H1 (cell line): ENCODE measurements at places on chromosomes 6 and 20. TPM values are rescaled to one million over a fixed set of nuclear protein-coding genes. Genes with fewer than 3 reads are reported as not detected.

- no peaks in the 10 kb centered on the region for H3K36me3 ChIP-seq
- no peaks in the 10 kb centered on the region for H3K4me1 ChIP-seq
- no peak overlapping the region for H3K4me3 ChIP-seq
- DNase-seq: no peak
- no peak overlapping the region for H3K27ac ChIP-seq
- no peaks in the 10 kb centered on the region for H3K27me3 ChIP-seq
Measured at GRCh38 chr6:56032715-56033260, 157.4 kb upstream of the BMP5 start.

GRCh38 chr20:46823271-46823751, 71.3 kb upstream of the EYA2 start:
- H3K4me3 ChIP-seq: no peak overlapping the region
- 0 out of 2 replicates have a peak, but pooled peaks cover 2% of the 10 kb centered on the region for H3K4me1 ChIP-seq
- H3K36me3 ChIP-seq: no peaks in the 10 kb centered on the region
- no peak for DNase-seq
- no peaks in the 10 kb centered on the region for H3K27me3 ChIP-seq

GRCh38 chr6:123744840-123745239, 58.8 kb upstream of the NKAIN2 start:
- H3K4me1 ChIP-seq: no peaks in the 10 kb centered on the region
- no peaks in the 10 kb centered on the region for H3K27me3 ChIP-seq
- DNase-seq: no peak
- no peaks in the 10 kb centered on the region for H3K36me3 ChIP-seq

DNA sequence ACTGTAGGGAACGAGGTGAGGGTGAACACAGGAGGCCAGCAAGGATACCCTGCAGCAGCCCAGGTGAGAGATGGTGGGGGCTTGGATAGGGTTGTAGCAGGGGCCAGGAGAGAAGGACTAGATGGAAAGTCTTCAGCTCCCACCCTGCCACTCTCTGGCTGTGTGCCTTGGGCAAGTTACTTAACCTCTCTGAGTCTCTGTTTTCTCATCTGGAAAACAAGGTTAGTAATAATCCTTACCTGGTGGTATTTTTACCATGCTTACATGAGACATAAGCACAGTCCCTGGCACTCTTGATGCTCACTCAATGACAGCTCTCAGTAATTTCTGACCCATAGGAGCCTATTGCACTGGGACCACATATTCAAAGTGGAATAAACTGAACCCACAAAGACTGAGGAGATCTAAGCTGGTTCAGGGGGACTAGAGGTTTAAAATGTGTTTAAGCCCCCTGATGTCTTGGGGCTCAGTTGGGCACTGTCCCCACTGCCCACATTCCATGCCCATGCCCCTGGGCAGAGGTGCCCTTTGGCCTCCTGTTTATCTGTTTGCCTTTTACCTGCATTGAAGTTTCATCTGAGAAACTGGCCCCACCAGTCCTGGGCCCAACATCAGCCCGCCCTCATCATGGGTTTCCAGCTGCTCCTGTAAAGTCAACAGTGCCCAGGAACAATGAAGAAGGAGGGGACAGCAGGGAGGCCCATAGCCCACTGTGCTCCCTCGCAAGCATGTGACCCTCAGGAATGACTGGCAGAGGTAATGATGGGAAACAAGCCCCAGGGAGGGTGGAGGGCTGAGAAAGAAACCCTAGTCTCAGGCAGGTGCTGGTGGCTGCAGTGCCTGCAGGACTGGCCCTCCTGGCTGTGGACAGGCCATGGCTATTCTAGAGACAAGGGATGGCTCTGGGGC, 104.0 kb downstream of the VEGFA start:
- no peak overlapping the region for H3K4me3 ChIP-seq

GRCh38 chr20:38238829-38239228, 21.7 kb downstream of the KIAA1755 start:
- no peak overlapping the region for H3K27ac ChIP-seq
- no peaks in the 10 kb centered on the region for H3K36me3 ChIP-seq
- no peaks in the 10 kb centered on the region; the same call in 1 of the 2 replicates for H3K27me3 ChIP-seq
- no peaks in the 10 kb centered on the region for H3K4me1 ChIP-seq
- no peak overlapping the region for H3K4me3 ChIP-seq
- DNase-seq: no peak

The LY6G6C gene
- total RNA-seq: 0.33 TPM in 1 of 2 replicates, not detected in the other

The SLA2 gene
- 0.19 TPM in 1 of 2 replicates, not detected in the other for total RNA-seq

- no peak overlapping the region for H3K27ac ChIP-seq
- no peaks in the 10 kb centered on the region for H3K27me3 ChIP-seq
- peaks cover 2% of the 10 kb centered on the region; the same call in 1 of the 2 replicates for H3K4me1 ChIP-seq
- H3K4me3 ChIP-seq: no peak overlapping the region
- no peak for DNase-seq
Measured at GRCh38 chr6:129110690-129111343, 227.9 kb downstream of the LAMA2 start.

DNA sequence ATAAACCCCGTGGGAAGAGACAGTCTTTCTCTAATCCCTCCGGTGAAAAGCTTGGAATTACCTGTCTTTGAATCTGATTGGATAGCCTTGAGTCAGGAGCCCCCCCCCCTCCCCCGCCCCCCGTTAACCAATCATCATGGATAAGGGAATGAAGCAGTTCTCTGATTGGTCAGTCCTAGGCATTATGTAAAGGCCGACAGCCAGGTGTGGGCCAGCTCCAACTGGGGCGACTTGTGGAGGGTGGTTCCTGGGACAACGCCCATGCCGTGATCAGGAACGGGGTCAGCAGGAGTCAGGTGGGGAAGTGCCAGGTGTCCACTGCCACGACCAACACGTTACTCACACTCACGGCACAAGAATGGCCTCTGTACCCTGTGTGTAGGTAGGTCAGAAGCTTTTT, 406.8 kb upstream of the SULF2 start:
- no peaks in the 10 kb centered on the region for H3K27me3 ChIP-seq
- no peaks in the 10 kb centered on the region for H3K36me3 ChIP-seq
- no peaks in the 10 kb centered on the region for H3K4me1 ChIP-seq
- DNase-seq: no peak
- no peak overlapping the region for H3K4me3 ChIP-seq

DNA sequence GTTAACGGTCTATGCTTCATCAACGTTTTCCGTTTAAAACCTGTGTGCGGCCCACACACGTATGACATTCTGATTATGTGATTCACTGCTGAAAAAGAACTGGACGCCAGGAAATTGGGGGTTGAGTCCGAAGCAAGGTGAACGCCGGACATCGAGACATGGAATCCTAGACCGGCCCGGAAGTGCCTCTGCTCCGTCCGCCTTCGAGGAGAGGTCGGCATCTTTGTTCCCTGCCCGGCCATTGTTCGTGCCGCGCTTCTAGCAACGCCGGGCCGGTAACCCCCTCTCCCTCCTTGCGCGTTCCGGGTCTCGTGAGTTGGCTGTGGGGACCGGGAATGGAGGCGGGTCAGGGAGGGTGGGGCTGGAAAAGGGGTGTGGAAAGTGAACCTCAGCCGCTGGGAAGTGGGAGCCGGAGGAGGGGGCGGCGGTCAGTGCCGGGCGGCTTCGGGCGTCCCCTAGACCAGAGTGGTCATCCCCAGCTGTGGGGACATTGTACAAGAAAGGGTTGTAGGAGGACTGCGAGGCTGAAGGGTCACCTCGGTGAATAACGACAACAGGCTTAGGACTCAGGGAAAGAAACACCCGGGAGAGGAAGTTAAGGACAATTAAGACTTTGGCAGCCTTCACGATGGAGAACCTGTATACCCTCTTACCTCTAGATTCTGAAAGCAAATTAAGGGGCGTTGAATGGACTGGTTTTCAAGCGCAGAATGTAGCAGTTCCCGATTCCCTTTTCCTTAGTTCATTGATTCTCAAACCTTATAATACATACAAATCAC, at the start of gene ZSCAN9:
Gene ZSCAN9 (plus strand): TSS at position 220 of the 779 bp plus-strand sequence. CDS start 1,810 bp downstream, outside the sequence.
- H3K36me3 ChIP-seq: peaks cover 9% of the 10 kb centered on the region
- peak; percentile 66 for DNase-seq
- no peaks in the 10 kb centered on the region for H3K4me1 ChIP-seq
- H3K27ac ChIP-seq: peak within 1 kb of the TSS; percentile 45; the same call in 1 of the 2 replicates
- H3K27me3 ChIP-seq: peaks cover 6% of the 10 kb centered on the region

The EYA4 gene
- total RNA-seq: 0.17 TPM in 1 of 2 replicates, not detected in the other

DNA sequence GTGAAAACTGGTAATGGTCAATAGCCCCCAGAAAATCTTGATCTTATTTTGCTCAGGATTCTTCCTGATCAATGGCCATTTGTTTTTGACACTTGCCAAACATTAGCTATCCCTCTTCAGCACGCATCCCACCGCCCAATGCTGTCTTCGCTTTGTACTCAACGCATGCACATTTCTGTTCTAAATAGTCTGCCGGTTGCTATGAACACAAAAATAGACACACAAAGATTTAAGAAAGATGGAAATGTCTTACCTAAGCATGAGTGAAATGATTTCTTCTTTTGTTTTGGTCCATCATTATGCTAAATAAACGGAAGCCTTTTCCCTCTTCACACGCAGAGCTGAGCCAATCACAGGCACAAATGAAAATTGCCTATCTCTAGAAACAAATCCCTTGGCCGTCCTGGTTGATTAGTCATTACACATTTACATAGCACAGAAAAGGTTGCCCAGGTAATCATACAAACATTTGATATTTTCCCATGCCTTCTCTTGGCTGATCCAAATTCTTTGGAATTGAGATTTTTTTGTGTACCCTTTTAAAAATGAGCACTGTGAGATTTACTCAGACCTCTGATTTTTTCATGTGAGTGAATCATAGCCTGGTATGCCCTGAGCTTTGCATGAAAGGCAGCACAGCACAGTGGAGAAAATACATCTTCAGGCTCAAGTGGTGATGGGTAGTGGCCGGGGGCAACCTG, 70.5 kb upstream of the FAM184A start:
- H3K27ac ChIP-seq: no peak overlapping the region
- no peak overlapping the region for H3K4me3 ChIP-seq
- no peak for DNase-seq
- H3K27me3 ChIP-seq: no peaks in the 10 kb centered on the region
- no peaks in the 10 kb centered on the region for H3K36me3 ChIP-seq

The RIMS1 gene
- total RNA-seq: 2.3 TPM in 2 replicates

DNA sequence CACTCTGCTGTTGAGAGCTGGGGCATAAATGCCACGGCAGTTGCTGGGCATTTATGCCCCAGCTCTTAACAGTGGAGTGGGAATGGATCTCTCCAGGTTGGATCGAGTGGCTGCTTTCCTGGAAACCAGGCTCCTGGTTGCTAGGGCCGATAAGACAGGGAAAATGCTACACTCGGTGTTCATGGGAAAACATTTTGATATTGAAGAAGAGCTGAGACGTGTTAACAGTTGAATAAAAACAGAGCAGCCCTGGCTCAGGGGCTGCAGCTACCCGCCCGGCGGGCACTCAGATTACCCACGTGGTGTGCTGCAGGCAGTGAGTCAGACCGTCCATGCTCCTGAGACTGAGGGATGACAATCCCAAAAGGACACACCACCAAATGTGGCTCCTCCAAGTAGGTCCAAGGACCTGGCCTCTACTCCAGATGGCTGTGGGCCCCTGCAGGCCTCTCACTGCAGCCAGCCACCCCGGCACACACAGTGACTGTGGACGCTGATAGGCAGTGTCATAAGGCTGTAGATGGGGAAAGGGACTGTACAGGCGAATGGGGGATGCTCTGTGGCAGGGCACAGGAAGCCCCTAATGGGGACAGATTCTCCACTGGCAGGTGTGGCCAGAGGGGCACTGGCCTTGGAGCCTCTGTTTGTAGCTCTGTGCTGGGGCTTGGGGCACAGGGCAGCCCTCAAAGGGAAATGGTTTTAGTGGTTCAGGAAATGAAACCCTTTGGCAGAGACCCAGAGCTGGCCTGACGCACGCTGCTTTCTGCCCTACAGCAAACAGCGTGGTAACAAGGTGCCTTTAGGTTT, 237.8 kb downstream of the LY86 start:
- H3K27ac ChIP-seq: no peak overlapping the region
- H3K4me3 ChIP-seq: no peak overlapping the region

GRCh38 chr6:40326714-40327421, 260.3 kb downstream of the LRFN2 start:
- no peaks in the 10 kb centered on the region for H3K27me3 ChIP-seq
- H3K36me3 ChIP-seq: no peaks in the 10 kb centered on the region
- H3K27ac ChIP-seq: no peak overlapping the region
- H3K4me1 ChIP-seq: peaks cover 29% of the 10 kb centered on the region
- DNase-seq: no peak

The HCK gene
- total RNA-seq: 0.37 and 0.82 TPM in 2 replicates

DNA sequence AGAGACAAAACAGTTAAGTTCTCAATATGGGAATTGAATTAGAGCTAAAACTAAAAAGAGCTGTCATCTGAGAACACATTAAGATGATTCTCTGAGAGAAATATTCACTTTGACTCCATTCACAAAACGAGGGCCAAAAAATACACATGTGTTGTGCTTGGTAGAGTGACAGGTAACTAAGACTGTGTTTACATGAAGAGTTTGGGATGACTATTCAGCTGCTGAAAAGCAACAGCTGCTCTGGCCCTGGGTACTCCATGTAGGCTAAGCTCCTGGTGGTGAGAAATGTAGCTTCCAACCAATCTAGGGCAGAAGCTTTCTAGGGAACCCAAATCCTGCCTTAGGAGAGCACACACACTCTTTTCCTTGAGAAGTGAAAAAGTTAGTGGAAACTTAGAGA, 184.5 kb downstream of the COL21A1 start:
- no peaks in the 10 kb centered on the region for H3K27me3 ChIP-seq
- no peaks in the 10 kb centered on the region for H3K36me3 ChIP-seq
- DNase-seq: no peak
- H3K4me3 ChIP-seq: no peak overlapping the region

DNA sequence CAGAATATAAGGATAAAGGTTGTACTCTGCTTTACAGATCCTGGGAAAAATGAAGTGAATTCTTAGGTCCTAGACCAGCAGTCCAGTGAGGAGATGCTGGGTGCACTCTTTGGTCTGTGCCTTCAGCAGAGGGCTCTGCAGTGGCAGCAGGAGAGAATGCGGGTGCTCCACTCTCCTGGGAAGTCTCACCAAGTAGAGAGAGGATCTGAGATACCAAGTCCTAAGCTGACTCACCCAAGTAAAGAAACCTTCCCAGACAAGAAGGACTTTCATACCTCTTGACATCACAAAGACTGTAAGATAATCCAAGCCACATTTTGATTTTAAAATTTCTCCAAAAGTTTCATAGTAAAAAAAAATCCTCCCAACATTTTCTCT, 116.9 kb upstream of the EMILIN3 start:
- peaks cover 71% of the 10 kb centered on the region for H3K36me3 ChIP-seq
- no peak for DNase-seq
- H3K4me1 ChIP-seq: no peaks in the 10 kb centered on the region
- H3K27me3 ChIP-seq: no peaks in the 10 kb centered on the region
- no peak overlapping the region for H3K27ac ChIP-seq

DNA sequence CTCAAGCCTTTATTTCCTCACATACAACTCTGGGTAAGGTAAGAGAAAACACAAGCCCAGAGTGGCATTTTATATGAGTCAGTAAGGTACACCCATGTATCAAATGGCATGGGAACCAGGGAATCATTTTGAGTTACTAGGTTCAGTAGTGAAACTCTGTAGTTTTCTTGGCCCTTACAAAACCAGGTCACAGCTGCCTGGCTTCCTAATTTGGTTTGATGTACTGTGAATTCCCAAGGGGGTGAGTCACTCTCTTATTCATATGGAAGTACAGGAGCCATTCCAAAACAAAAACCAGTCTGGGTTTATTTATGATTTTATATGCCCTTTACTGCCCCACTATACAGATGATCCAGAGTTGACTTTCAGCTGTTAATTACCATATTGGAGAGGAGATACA, 70.7 kb downstream of the PDE7B start:
- H3K4me3 ChIP-seq: no peak overlapping the region
- DNase-seq: no peak
- no peak overlapping the region for H3K27ac ChIP-seq

- H3K27me3 ChIP-seq: no peaks in the 10 kb centered on the region
- no peak for DNase-seq
- peak overlapping the region; percentile 89 for H3K4me3 ChIP-seq
- H3K36me3 ChIP-seq: no peaks in the 10 kb centered on the region
Measured at GRCh38 chr20:31861135-31861384, 9.3 kb downstream of the DUSP15 start.
